ENCODE measurements at places on chromosomes 11 and 22.

GRCh38 chr11:56849852-56850251, 101.4 kb upstream of the OR9G4 start:
- H3K27me3 ChIP-seq = peaks cover 5% of the 10 kb centered on the region
- H3K4me1 ChIP-seq = no peaks in the 10 kb centered on the region
- H3K27ac ChIP-seq = no peak overlapping the region
- no peak overlapping the region for H3K4me3 ChIP-seq
- DNase-seq = no peak

- no peaks in the 10 kb centered on the region for H3K36me3 ChIP-seq
- no peak for DNase-seq
- no peaks in the 10 kb centered on the region for H3K27me3 ChIP-seq
- H3K4me1 ChIP-seq = peaks cover 25% of the 10 kb centered on the region
These were observed 13.5 kb downstream of the SLC43A1 start for GRCh38 chr11:57501953-57502352.

DNA sequence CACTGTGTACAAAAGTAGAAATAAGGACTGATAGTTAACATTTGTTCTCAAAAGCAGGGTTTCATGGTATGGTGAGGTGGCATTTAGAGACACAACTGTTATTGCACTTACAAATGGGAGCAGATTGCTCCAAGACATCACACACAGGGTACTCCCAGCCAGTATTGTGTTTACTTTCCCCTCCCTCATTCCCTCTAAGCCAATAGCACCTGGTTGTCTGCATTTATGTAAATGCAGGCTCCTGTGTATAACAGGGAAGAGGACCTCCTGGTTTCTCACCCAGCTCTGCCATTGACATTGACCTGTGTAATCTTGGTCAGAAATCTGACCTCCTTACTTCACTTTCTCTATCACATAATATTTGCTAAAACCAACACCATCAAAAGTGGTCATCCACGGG, 154.4 kb downstream of the NAV2 start:
- H3K36me3 ChIP-seq = no peaks in the 10 kb centered on the region
- no peak overlapping the region for H3K27ac ChIP-seq
- H3K27me3 ChIP-seq = no peaks in the 10 kb centered on the region
- H3K4me3 ChIP-seq = no peak overlapping the region
- no peak for DNase-seq

DNA sequence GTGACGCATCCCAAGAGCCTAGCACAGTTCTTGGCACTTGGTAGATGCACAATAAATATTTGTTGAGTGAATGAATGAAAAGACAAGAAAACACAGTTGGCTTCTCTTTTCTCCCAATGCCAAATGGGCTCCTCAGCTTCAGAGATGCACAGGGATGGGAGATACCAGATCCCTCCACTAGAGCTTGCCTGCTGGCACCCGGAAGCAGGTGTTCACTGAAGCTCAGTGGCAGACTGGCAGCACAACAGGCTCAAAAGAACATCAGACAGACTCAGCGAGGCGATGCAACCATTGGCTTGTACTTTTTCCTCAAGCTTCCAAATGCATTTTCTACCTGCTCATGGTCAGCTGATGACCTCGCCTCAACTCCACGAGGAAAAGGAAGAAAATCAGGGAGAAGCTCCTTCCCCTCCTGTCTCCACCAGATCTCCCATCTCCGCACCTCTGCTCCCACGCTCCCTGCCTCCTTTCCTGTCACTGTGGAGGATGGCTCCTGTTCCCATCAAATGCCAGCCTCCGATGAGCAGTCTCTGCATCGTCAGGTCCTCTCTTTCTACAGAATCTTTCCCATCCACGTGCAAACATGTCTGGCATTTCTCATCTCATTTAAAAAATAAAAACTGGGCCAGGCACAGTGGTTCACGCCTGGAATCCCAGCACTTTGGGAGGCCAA, 5.8 kb downstream of the RAPSN start:
- DNase-seq = no peak
- no peaks in the 10 kb centered on the region for H3K4me1 ChIP-seq
- no peaks in the 10 kb centered on the region for H3K36me3 ChIP-seq
- no peak overlapping the region for H3K27ac ChIP-seq
- no peaks in the 10 kb centered on the region for H3K27me3 ChIP-seq

- no peak overlapping the region for H3K4me3 ChIP-seq
- H3K36me3 ChIP-seq = no peaks in the 10 kb centered on the region
- DNase-seq = no peak
- no peak overlapping the region for H3K27ac ChIP-seq
- H3K4me1 ChIP-seq = peaks cover 5% of the 10 kb centered on the region
These were observed 56.0 kb downstream of the COPB1 start for GRCh38 chr11:14443638-14444037.

- H3K36me3 ChIP-seq = no peaks in the 10 kb centered on the region
- DNase-seq = no peak
- H3K27me3 ChIP-seq = no peaks in the 10 kb centered on the region
- H3K4me1 ChIP-seq = no peaks in the 10 kb centered on the region
- H3K27ac ChIP-seq = no peak overlapping the region
These were observed 135.6 kb downstream of the RCN1 start for GRCh38 chr11:32226480-32226879.

DNA sequence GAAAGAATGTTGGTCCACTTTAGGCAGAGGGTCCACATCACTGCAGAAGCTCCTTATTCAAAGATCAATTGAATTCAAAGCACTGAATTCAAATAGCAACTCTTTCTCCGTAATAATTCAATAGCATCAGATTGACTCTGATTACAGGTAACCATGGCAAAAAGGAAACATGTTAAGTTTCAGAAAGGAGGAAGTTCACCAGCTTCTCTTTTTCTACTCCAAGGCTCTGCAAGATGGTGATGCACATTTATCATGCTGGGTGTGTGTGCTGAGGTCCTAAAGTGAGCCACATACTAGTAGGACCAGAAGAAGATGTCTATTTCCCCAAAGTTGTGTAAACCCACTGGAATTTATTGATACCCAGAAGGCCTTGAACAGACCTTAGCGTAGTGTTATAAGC, 18.0 kb upstream of the DRD2 start:
- DNase-seq = no peak
- H3K27ac ChIP-seq = no peak overlapping the region
- H3K27me3 ChIP-seq = peaks cover 7% of the 10 kb centered on the region
- H3K4me3 ChIP-seq = no peak overlapping the region

DNA sequence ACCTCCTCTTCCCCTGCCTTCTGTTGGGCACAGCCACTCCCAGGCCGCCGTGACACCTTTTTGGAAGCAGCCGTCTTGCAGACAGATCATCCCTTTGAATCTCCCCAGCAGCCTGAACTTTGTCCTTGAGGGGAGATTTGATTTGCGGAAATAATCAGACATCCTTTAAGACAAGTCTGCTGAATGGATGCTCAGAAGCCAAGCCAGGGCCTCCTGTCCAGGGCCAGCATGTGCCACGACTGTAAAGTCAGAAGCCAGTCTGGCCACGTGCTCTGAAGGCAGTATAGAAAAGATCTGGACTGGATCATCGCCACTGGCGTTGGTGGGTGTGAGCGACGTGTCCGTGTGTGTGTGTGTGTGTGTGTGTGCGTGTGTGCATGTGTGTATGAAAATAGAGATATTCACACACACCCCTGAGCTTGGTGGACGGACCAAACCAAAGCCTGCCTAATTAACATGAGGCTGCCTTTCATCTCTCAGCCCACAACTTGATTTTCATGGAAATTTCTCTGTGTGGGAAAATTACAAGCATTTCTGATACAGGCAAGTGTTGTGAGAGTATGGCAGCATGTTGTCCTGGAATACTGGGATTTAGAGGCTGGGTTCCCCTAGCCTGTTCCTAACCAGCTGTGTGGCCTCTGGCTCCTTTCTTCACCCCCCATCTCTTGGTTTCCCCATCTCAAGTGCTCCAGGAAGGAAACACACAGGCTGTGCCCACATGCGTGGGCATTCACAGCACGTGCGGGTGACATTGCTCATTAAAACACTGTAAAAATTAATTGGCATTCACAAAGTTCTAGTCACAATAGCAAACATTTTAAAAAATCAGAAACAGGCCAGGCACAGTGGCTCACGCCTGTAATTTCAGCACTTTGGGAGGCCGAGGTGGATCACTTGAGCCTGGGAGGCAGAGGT, 61.8 kb upstream of the WNT7B start:
- no peak overlapping the region for H3K4me3 ChIP-seq
- peaks cover 81% of the 10 kb centered on the region for H3K4me1 ChIP-seq
- peak overlapping the region; percentile 70 for H3K27ac ChIP-seq

DNA sequence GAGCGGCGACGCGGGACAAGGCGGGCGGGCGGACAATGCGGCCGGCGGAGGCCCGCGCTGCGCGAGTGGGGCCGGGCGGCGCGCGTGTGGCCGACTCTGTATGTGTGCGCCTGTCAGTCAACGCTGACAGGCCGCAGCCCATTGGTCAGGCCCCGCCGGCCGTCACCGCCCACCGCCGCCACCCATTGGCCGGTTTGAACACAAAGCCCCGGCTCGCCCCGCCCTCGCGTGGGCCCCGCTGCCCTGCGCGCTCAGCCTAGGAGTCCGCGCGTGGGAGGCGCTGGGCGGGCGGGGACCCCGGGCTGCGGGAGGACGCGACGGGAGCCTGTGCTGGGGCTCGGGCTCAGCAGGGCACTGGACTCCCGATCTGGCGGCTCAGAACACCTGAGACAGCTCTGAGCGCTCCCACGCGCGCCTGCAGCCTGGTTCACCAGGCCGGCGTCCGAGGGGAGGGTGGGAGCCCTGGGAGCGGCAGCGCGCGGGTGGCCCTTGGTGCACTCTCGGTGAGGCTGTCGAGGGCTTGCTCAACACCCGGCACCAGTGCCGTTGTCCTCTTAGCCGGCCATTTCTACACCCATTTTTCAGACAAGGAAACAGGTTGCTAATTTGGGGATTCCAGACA, at the start of gene SUN2:
TSS of gene SUN2 (minus strand) at position 88 of the 622 bp plus-strand sequence. CDS start 3,370 bp downstream, outside the sequence.
- H3K4me3 ChIP-seq = peak within 1 kb of the TSS; percentile 78
- peak; percentile 97 for DNase-seq
- H3K27me3 ChIP-seq = no peaks in the 10 kb centered on the region
- peaks cover 17% of the 10 kb centered on the region for H3K36me3 ChIP-seq
- H3K4me1 ChIP-seq = peaks cover 53% of the 10 kb centered on the region

Data from suprapubic skin (tissue), 4 donors.